ENCODE measurements at places on chromosomes 11 and 22.

GRCh38 chr22:32736746-32737145, 64.8 kb upstream of the TIMP3 start:
- no peak for DNase-seq

GRCh38 chr11:31560842-31561476, 51.4 kb downstream of the ELP4 start:
- DNase-seq, result no peak

DNA sequence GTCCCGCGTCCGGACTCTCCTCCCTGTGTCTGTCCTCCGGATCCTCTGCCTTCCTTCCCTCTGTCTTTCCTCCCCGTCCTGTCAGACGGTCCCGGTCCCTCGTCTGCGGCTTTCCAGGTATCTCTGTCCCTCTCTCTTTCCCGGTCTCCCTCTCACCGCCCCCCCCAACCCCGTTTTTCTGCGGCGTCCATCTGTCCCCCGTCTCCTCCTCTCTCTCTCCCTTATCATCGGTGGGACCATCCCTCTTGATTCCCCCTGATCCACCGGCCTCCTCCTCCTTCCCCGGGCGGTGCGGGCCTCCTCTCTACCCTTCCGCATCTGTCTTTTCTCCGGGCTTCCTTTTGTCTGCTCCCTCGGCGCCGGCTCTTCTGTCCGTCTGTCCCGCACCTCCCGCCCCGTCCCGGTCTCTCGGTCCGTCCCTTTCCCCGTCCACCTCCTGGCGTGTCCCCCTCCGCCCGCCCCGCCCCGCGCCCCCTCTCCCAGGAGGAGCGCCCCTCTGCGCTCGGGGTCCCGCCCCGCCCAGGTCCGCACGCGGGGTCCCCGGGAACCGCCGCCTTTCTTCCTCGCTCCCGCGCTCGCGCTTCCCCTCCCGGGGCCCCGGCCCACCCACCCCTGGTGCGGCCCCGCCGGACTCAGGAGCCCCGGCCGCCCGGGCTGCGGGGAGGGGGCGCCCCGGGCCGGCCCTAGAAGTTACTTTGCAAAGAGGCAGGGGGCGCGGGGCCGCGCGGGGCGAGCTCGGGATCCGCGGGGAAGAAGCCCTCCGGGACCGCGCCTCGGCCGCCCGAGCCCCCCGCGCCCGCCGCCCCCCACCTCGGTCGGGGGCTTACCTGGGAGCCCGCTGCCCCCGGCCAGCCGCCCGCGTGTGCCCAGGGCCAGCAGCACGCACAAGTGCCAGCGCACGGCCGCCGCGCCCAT, 568 bp downstream of the SCUBE1 start:
- no peak for DNase-seq

GRCh38 chr11:102470251-102470650, 17.7 kb upstream of the TMEM123 start:
- no peak for DNase-seq

DNA sequence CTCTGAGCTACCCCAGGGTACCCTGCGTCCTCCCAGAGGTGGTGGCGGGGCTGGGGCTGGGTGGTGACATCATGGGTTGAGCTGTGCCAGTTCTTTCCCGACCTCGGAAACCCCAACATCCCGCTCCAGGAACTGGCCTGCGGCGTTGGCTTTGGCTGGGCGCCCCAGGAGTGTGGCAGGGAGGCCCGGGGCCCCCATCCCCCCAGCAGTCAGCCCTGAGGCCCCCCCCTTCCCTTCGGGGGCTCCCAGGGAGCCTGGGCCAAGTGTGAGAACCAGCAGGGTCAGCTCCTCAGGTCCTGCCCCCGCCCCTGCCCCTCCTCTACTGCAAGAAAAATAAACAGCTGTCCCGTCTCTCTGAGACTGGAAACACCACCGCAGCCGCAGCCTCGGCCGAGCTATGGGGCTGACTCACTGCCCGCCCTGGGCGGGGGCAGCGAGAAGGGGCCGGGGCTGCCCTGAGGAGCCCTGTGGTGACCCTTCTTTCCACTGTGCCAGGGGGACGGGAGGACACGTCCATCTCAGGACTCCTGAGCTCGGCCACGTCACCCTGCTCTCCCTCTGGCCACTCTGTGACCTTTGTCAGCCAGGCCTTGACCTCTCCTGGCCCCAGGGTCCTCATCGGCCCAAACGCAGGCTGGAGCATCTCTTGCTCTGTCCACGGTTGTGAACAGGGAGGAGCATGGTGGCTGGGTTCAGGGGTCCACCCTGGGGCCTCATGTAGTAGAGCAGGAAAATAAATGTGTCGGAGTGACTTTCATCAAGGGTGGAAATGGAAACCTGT, 73.4 kb downstream of the WNT7B start:
- DNase-seq, result no peak

DNA sequence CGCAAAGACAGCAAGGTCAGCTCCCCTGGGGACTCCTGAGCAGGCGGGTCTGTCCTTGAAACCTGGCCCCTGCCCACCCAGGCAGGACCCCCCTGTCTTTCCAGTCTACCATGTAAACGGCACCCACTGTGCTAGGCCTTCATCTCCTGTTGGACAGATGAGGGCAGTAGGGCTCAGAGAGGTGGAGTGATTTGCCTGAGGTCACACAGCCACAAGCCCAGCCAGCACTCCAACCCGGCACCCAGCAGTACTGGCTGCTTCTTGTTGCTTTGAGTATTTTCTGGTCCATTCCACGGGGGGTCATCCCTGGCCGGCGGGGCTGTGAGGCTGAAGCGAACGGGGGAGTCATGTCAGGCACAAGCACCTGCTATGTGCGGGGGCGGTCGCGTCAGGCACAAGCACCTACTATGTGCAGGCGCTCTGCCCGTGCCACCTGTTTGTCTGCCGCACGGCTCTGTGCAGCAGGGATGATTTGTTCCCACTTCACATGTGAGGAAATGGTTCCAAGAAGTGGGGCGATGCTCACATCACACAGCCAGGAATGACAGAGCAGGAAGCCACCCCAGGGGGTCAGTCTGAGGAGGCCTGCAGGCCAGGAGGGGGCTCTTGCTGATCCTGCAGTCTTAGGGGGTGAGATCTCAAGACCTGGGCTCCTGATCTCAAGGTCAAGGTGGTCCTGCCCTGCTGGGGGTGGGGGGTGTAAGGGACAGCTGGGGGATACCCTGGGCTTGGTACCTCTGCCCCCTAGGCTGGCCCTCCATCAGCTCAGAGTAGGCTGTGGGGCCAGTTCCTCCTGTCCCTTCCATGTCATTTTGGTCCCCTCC, 110.7 kb downstream of the CACNA1I start:
- DNase-seq, result no peak

DNA sequence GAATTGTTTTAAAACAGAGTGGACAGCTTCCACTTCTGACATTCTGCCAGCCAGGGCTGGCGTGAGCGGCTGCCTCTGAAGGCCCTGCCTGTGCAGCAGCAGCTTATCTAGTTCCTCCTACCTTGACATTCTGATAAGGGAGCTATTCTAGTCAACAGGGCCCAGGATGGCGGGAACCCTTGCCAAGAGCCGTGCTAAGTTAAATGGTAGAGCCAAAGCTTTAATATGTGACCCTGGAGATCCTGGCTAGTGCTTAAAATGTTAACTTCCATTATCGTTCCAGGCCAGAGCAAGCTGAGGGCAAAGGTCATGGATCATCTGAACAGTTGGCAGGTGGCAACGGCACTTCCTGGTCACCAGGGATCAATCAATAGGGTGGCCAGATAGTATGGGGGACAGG, 3.5 kb downstream of the KCNJ5 start:
- no peak for DNase-seq

Measured in ELF-1 (cell line).